ENCODE measurements at places on chromosomes 1 and 21. TPM values are rescaled to one million over a fixed set of nuclear protein-coding genes. Genes with fewer than 3 reads are reported as not detected.

- DNase-seq = no peak
Measured at GRCh38 chr1:167454894-167455785, 63.2 kb downstream of the CD247 start.

DNA sequence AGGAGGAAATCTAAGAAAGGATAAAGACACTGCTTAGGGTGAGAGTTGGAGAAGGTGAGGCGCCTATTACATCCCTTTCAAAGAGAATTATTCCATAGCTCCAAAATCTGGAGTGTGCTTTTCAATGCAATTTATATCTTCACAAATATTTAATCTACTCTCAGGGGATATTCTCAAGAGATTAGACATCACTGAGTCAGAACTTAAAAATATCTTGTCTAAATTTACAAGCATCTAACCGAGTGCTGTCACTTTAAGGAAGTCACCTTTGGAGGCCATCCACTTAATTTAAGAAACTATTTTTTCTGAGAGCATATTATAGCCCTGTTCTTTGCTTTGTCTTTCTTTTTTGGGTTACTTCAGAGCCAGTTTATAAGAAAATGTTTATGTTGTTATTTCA lies 134.6 kb downstream of the TNFSF18 start:
- DNase-seq = no peak

The CD164L2 gene
- total RNA-seq = 1.7 TPM

The HPDL gene
- total RNA-seq = 2.2 TPM

GRCh38 chr1:232038706-232039677 lies 412.4 kb downstream of the DISC1 start:
- peak; percentile 2 for DNase-seq

DNA sequence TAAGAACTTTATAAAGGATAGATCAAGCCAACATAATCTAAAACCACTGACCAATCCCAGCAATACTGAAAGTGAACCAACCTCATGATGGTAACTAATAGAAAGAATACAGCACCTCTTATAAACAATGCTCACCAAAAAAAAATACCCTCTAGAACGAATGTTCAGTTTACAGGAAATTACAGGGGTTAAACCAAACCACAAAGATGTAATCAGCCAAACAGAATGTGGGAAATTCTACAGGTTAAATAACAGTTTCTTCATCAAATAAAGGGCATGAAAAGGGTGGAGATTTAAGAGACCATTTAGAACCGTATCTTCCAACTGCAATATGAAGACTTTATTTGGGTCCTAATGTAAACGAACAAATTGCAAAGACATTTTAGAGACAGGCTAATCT lies 30.4 kb downstream of the ARID4B start:
- peak; percentile 10 for DNase-seq

The S100A6 gene
- total RNA-seq = 4,242 TPM

DNA sequence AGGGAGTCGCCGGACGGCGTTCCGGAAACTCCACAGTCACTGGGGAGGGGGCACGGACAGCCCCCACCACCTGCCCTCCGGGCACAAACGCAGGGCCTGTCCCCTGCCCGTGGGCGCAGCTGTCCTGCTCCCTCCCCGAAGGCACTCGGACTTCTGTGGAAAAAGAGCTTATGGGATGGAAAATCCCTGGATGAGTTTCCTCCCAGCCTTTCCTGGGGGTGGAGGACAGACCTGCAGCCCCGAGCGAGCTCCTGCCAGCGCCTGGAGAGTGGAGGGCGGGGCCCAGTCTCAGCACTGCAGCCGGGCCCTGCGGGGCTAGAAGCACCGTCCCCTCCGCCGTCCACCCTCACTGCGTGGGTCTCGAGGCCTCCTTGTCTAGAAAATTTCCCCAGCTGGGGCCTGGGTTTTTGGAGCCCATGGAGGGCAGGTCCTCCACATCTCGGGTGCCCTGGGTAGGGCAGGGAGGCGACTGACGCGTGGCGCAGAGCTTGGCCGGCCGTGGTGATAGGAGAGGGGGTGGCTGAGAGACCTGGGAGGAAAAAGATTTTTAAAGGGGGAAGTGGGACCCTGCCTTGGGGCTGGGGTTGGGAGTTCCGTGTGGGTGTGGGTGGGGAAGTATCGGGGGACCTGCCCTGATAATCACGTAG lies 6.4 kb upstream of the COL6A1 start:
- DNase-seq = no peak

The CRYAA gene
- total RNA-seq = not detected

DNA sequence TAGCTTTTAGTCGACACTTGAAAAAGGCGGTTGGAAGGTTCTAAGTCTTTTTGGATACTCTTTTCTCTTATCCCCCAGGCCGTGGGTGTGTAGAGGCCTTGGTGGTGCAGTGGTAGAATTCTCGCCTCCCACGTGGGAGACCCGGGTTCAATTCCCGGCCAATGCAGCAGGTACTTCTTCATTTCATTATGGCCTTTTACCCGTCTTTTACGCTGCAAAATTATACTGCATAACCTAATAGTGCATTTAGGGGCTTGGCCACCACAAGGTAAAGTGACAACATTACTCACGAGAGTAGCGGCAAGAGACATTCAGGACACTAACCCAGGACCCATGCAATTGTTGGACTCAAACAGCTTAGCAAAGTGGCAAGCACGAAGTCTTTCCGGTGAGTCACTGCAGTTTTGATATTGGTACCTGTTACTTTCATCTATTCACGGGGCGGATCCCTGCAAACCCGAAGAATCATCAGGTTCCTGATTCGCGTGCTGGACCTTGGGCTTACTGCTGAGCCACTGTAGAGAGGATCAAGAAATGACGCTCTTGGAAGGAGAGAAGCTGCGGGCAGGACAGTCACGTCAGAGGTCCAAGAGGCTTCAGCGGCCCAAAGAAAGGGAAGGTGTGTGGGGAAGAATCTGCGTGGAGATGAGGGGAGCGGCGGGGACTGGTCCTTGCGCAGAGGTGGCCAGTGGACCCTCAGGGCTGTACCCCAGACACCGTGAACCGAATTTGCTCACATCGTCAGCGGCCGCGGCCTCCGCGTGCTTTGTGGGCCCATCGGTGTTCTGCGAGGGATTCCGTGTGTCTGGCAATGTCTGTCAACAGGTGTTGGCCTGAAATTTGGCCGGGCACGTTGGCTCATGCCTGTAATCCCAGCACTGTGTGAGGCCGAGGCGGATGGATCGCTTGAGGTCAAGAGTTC lies 12.9 kb upstream of the RNU1-4 start:
- DNase-seq = peak; percentile 58

DNA sequence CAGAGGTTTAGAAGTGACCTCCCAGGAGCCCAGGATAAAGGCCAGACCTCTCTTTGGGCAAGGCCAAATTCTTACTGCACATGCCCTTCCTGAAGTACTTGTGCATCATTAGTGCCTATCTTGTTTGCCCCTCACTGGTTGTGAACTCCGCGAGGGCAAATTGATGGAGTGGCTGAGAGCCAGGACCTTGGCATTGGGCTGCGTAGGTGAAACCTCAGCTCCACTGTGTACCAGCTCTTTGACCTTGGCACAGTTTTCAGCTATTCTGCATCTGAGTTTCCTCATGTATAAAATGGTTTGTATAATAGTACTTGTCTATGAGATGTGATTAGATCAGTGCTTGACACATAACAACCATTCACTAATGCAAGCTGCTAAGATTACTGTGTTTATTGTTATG lies 11.5 kb downstream of the OTUD3 start:
- no peak for DNase-seq

The MROH7 gene
- total RNA-seq = not detected

DNA sequence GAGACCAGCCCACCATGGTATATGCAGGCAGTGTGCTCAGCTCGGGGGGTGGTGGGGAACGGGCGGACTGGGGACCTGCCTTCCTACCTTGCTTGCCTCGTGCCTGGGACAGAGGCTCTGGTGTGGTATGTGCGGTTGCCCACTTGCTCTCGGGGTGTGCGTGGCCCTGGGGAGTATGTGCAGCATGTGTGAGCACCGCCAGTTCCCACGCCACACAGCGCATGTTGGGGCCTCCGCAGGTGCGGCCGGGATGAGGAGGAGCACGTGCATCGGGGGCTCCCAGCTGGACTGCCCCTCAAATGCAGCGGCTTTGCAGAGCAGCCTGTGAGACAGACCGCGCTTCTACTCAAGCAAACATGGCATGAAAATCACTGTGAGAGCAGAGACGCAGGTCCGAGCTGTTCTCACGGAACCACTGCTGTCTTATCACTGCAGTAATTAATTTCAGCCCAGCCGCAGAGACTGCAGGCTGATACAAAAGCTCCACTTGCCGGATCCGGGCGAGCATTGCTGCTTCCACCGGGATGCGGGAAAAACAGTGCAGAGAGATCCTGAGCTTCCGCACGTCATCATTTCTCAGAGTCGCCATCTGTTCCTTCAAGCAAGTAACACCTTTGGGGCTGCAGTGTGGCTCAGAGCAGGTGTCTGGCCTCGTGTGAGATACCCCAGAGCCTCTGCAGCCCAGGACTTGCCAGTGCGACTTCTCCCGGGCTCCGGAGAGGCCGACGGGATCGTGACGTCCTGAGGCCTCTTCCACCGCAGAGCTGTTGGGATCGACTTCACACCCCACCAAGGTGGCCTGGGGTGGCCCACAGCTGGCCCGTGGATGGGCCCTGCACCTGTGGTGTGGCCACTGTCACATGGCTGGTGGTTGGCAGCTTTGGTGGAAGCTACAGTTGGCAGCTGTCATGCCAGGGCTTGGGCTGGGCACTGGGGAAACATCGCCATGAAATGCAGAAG lies 92.6 kb upstream of the ACTRT2 start:
- no peak for DNase-seq

The DNAH14 gene
- total RNA-seq = 13.9 TPM

- DNase-seq = no peak
Measured at GRCh38 chr1:192477630-192478029, 97.9 kb upstream of the RGS1 start.

The LCE2C gene
- total RNA-seq = 0.34 TPM

DNA sequence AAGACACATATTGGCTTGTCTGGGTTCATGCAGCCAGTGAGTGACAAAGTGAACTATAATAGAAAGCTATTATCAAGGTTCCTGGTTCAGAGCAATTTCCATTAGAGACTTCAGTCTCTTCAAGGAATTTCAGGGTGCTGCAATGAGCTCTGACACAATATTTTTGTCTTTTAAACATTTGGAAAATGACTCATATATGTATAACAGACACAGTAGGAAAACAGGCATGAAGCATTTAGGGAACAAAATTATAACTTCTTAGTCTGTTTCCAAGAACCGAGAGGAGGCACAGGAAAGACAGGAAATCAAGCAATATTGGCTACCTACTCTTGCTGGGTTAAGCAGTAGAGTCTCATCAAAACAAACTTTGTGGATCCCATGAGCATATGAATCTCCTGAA lies 170.4 kb downstream of the PTPRC start:
- no peak for DNase-seq

The VSIG8 gene
- 0.14 TPM for total RNA-seq

DNA sequence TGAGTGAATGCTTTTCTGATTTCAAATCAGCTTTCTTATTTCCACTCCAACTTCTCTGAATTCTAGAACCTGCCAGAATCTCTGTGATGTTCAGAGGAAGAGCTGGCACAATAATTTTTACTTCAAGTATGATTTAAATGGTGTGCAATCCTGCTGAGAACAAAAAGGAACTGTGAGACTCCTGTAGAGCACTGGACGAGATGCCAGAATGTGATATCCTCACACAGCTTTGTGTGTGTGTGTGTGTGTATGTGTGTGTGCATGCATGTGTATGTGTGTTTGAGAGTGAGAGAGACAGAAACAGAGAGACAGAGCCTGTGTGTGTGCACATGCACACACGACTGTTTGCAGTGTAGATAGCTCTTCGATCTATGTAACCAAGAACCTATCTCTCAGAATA lies 713.6 kb upstream of the ZP4 start:
- DNase-seq = no peak

DNA sequence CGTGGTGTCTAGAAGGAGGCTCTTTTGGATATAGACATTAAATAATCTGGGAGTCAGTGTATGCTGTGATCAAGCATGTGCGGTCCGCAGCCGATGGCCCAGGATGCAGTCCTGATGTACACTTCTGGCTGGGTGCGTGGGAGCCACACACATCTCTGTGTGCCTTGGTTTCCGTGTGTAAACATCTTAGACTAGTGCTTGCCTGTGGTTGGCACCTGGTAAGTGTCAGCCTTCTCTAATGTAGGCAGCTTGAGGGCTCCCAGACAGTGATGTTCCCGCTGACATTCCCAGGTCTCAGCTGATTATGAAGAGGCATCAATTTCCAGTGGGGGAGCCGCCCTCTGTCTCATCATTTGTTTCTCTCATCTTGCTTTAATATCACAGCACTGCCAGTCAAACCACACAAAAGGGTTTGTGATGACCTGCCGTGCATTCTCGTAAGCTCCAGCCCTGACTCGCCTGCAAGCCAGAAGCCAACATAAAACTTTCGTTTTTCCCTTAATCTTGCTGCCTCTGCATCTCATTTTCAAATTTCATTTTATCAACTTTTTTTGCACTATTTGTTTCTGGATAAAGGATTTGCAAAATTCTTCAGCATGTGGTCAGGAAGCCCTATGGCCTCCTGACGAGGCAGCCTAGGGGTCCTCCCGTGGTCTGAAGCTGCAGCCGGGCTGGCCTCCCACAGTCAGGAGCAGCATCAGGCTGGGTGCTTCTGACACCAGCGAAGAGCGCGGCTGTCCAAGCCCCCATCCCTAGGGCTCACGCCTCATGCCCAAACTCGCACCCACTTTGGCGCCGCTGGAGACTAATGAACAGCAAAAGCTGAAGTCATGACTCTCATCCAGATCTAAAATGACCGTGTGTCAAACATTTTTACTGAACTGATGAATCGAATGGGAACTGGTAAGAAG lies 28.1 kb downstream of the PDE9A start:
- no peak for DNase-seq

DNA sequence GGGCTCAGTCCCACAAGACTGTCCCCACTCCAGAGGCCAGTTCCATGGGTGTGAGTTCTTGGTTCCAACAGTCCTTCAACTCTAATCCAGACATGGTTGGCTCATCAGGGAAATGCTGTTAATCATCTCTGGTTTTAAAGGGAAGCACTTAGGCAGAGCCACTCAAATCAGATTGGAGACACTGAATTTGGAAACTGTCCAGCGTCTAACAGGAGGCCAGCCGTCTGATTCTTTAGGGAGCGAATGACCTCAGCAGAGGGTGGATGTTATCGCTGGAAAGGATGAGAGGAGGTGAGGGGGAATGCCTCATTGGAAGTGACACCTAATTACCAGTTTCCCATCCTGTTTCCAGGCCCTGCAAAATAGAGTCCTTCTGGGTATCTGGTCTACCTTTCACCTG lies 22.8 kb upstream of the LRRC38 start:
- no peak for DNase-seq

DNA sequence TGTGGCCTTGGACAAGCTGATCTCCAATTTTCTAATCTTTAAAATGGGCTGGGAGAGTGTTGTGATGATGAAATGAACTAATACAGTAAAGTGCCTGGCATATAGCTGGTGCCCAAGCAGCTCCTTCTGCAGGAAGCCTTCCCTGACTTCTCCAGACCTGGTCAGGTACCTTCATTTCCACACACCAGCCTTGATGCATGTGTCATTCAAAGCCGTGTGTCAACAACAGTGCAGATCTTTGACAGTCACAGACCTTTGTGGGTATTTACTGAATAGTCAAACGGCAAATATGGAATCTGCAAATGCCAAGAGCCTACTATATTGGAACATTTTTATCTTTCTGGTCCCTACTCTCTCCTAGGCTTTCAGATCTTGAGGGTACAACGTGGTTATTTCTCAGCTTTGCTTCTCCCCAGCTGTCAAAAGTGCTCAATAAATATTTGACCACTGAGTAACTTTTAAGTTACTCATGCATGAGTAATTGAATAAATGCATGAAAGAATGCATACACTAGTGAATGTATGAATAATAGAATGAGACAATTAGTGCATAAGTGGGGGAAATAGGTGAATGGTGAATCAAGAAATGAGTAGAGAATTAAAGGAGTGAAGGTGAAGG lies 75.4 kb downstream of the MDM4 start:
- peak; percentile 87 for DNase-seq

- no peak for DNase-seq
Measured at GRCh38 chr1:26703478-26703877, 7.7 kb downstream of the ARID1A start.
